ENCODE measurements at places on chromosomes 1 and 21.

DNA sequence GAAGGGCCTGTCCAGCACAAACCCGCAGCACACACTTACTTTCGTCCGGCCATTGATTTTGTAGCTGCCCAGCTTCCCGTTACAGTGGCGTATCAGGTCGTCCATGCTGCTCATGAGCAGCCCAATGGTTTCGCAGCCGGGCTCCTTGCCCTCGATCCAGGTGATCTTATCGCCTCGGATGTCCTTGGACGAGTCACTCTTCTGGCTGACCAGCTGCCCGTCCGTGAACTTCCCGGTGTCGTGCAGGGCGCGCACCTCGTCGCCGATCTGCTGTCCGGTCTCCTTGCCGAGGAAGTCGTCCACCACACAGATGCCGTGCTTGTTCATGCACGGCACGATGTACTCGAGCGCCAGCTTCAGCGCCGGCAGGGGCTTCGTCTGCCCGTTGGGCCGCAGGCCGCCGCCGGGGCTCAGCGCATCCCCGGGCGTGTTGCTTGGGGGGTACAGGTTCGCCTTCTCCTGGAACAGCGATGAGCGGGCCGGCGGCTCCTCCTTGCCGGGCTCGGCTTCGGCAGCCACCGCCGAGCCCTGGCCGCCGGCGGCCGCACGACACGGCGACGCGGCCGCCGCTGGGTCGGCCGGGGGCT lies 1.0 kb downstream of the EGLN1 start:
- DNase-seq, result peak; percentile 47

GRCh38 chr1:36847186-36847585 lies 187.1 kb downstream of the GRIK3 start:
- DNase-seq, result no peak

- peak; percentile 22 for DNase-seq
Observed at GRCh38 chr21:21921410-21922232, 923.4 kb downstream of the NCAM2 start.

DNA sequence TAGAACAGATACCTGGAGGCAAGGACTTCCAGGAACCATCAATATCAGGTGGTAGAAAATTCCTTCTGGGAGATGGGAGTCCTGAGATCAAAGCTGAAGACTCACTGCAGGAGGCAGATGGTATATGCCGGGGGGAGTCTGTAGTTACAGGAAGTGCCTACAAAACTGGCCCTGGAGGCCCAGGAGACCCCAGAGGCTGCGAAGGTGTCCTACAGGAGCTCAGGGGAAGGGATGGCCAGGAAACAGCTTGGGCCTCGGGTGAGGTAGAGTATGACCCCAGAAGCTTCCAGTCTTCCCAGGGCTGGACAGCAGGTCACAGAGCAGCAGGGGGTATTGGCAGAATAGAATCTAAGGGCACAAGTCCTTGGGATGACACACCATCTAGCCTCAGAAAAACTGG lies 16.4 kb downstream of the IGFN1 start:
- DNase-seq, result no peak

DNA sequence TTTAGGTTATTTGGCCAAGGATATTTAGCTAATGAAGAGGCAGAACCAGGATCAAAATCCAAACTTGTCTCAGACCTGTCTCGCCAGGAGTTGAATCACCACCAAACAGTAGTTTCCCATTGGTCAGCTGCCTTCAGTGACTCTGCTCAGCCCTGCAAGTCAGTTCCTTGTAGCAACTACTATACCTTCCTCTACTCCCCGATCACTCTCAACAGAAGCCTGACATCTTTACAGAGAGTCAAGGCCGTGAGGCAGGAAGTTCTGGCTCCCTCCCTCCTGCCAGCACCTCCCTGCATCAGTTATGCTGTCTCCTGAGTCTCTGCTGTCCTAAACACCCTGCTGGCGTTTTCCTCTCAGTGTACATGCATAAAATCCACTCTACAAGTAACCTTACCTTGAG lies 13.2 kb downstream of the PSMD4 start:
- DNase-seq, result no peak

DNA sequence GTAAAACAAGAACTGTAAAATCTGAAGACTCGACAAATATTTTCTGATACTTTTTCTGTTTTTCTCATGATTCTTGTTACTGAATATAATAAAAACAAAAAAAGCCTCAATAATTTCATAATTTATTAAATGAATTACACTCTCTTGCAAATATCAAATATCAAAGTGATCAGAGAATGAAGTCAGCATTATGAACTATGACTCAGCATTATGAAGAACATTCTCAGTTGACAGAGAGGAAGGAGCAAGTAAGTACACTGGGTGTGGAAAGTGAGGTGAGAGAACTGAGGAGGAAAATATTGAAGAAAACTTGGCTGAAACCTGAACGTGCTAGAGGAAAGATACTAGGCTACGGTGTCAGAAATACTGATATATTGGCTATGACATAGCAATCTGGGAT lies 529.5 kb downstream of the KCNT2 start:
- DNase-seq, result peak; percentile 44

DNA sequence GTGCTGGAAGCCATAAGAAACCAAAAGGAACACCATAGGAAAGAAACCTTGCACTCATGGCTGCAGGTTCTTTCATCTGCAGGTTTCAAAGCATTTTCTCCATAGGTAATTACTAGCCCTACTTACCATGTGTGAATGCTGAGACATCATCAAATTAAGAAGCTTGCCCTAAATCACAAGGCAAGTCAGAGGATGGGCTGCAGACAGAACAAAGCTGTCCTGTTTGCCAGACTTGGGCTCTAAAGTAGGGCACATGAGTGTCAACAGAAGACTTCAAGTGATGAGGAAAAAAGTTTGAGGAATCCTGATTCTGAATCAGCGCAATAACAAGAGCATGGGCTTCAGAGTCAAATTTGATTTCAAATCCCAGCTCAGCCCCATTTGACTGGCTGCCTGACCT lies 5.8 kb upstream of the EPS15 start:
- DNase-seq, result no peak

- DNase-seq, result no peak
Observed at GRCh38 chr1:205261946-205262691, 34.4 kb downstream of the TMCC2 start.
